ENCODE measurements at places on chromosomes 4 and X.

DNA sequence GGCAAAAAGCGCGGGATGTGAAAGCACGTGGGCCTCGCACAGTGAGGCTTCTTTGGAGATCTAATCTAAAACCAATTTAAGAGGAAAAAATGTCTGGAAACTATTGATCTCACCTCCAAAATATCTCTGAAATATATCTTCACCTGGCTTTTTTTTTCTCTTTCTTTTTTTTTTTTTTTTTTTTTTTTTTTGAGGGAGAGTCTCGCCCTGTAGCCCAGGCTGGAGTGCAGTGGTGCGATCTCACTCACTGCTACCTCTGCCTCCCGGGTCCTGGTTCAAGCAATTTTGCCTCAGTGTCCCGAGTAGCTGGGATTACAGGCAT, 383 bp upstream of the ZMAT1 start:
- DNase-seq = no peak

GRCh38 chr4:71230271-71231128, 108.3 kb upstream of the SLC4A4 start:
- DNase-seq = no peak

- DNase-seq = no peak
These were observed 100.2 kb upstream of the GRIA3 start for GRCh38 chrX:123083924-123084323.

- no peak for DNase-seq
These were observed 67.1 kb upstream of the MYOZ2 start for GRCh38 chr4:119068529-119068962.

GRCh38 chr4:142407596-142407995, 438.5 kb downstream of the INPP4B start:
- no peak for DNase-seq

GRCh38 chr4:53380221-53380620, 2.8 kb downstream of the FIP1L1 start:
- no peak for DNase-seq

GRCh38 chr4:153185331-153185852, 18.9 kb upstream of the TRIM2 start:
- DNase-seq = no peak

DNA sequence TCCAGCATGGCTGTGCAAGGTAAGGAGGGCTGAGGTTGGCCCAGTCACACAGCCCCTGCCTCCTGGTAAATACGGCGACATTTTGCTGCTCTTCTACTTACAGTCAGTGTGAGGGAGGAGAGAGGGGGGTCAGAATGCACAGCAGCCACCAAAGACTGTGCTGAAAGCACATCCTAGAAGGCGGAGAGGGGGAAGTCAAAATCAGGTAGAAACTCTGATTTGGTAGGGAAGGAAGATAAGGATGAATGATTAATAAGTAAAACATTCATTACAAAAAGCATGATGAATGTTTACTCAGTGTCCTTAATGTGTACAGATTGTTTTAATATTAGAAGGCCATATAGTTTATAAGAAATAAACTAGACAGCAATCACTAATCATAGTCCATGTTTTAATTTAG, 57.5 kb downstream of the ADD1 start:
- no peak for DNase-seq

DNA sequence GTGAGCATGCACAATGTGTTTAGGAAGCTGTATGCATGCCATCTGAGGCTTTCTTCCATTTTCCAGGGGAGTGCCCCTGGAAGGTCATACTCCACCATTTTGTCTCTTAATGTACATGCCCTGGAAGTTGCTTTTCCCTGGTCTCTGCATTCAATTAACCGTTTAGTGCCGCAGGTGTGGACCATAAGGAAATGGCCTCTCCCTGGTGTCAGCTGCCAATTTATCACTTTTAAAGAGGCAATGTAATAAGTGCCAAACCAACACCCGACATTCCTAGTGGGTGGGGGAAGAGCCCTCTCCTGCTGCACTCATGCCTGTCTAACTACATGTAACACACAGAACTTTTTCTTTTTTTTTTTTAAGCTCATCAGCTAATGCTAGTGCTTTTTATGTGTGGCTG, 7.1 kb upstream of the BST1 start:
- no peak for DNase-seq

- DNase-seq = no peak
These were observed 58.3 kb upstream of the GUCY1A1 start for GRCh38 chr4:155608225-155608885.

- DNase-seq = no peak
These were observed 85.8 kb upstream of the PRPS1 start for GRCh38 chrX:107542500-107542899.

GRCh38 chr4:182507805-182508204, 264.6 kb downstream of the TENM3 start:
- DNase-seq = no peak

GRCh38 chrX:103344606-103345005, 11.7 kb upstream of the TCEAL9 start:
- DNase-seq = no peak

DNA sequence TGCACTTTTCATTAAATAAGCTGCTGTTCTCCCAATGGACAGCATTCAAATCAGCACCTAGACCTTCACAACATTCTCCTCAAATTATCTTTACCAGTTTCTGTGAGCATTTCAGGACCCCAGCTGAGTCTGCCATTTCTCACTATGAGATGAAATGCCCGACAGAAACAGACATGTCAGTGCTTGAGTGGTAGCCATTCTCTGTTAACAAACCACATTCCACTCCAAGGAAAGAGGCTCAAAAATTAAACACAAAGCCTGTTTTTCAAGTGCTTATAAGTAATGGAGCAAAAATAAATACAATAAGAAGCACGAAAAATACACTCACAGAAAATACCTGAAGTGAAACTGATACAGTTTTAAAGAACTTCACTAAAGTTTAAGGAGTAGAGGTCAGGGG, 320.2 kb upstream of the PRPS2 start:
- DNase-seq = no peak

DNA sequence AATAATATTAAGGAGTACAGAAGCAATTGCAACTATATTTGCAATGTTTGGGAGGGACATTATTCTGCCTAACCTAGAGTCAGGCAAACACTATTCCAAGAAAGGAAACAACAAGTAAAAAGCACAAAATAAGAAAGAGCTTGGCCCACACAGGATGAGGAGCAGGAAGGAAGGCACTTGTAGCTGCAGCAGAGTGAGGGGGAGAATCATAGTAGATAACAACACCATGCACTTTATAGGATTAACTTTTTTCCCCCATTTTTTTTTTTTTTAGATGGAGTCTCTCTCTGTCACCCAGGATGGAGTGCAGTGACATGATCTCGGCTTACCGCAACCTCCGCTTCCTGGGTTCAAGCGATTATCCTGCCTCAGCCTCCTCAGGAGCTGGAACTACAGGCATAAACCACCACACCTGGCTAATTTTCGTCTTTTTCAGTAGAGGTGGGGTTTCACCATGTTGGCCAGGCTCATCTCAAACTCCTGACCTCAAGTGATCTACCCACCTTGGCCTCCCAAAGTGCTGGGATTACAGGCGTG, 10.3 kb upstream of the JCHAIN start:
- no peak for DNase-seq

- no peak for DNase-seq
These were observed 106.6 kb upstream of the PDE5A start for GRCh38 chr4:119735165-119735651.

GRCh38 chrX:23999671-24000070, 27.3 kb downstream of the KLHL15 start:
- DNase-seq = no peak

- no peak for DNase-seq
These were observed 124.4 kb downstream of the TMA16 start for GRCh38 chr4:163618845-163619244.

- DNase-seq = no peak
These were observed at the start of gene DMD for GRCh38 chrX:33211356-33212260. TSS of gene DMD (minus strand) at chrX:33211549. CDS start at chrX:33211312, 237 bp downstream.

DNA sequence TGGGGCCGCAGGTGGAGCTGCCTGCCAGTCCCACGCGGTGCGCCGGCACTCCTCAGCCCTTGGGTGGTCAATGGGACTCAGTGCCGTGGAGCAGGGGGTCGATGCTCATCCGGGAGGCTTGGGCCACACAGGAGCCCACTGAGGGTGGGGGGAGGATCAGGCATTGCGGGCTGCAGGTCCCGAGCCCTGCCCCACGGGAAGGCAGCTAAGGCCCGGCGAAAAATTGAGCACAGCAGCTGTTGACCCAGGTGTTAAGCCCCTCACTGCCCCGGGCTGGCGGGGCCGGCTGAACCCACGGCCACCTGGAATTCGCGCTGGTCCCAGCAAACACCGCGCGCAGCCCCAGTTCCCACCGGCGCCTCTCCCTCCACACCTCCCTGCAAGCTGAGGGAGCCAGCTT, 26.1 kb downstream of the VCX2 start:
- no peak for DNase-seq

DNA sequence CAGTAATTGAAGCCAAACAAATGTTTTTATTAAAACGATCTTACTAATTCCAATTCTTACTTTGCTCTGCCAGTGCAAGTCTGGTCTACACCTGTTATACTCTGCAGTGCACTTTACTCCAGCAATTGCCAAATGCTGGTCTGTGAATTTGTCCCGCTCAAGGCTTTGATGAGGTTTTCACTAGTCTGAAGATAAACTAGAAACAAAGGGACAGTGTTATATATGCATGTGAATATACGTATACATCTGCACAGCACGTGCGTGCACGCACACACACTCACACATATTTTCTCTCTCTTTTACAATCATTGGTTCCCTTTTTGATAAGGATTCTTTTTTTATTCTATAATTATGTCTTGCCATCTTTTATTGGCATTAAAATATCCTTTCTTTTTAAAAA, 88.5 kb upstream of the LCORL start:
- no peak for DNase-seq

DNA sequence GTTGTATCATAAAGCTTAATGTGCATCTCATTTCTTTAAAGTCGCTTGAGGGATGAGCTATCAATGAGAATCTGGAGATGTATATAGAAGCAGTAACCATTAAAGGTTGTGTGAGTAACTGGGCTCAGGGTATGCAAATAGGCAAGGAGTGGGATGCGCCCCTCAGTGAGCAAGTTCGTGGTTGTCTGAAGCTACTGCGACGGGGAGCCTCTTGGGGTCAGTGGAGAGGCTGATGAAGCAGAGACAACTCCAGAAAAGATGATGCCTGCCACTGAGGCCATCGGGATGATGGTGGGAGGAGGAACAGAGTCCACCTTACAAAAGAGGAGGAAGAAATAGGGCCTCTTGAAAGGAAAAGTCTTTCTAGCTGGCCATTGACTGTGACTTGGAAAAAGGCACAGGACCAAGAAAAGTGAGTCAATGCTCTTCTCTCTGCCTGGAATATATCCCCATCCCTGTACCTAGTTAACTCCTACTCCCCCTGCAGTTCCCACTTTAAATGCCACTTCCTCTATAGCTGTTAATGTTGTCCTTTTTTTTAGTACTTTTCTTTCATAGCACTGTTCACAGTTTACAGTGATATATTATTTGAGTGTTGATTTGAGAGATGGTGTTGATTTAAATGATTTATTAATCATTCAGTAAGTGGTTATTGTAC, 51.4 kb upstream of the LSM6 start:
- DNase-seq = peak; percentile 42

DNA sequence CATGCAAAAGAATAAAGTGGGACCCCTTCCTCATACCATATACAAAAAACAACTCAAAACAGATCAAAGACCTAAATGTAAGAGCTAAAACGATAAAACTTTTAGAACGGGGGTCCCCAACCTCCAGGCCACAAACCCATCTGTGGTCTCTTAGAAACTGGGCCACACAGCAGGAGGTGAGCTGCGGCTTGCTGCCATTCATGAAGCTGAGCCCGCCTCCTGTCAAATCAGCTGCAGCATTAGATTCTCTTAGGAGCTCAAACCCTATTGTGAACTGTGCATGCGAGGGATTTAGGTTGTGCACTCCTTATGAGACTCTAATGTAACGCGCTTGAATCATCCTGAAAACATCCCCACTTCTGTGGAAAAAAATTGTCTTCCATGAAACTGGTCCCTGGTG, 7.0 kb upstream of the GATA1 start:
- DNase-seq = no peak

GRCh38 chr4:14336656-14337055, 665.6 kb upstream of the CPEB2 start:
- no peak for DNase-seq

DNA sequence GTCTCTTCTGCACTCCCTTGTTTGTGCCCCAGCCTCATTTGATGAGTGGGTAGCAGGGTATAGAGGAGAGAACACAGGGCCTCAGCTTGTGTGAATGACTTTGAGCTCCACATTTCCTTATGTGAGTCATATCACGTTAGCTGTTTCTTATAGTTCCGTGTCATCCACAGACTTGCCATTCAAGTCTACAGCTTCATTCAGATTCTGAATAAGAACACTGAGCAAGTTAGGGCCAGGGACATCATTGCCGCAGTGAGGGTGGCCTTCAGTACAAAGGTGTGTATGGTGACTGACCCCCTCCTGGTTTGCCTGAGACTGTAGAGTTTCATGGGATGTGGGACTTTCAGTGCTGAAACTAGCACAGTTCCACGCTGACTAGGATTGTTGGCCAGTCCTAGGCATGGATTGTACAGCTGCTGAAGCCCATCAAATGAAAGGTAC, 23.6 kb downstream of the KLF3 start:
- DNase-seq = no peak

DNA sequence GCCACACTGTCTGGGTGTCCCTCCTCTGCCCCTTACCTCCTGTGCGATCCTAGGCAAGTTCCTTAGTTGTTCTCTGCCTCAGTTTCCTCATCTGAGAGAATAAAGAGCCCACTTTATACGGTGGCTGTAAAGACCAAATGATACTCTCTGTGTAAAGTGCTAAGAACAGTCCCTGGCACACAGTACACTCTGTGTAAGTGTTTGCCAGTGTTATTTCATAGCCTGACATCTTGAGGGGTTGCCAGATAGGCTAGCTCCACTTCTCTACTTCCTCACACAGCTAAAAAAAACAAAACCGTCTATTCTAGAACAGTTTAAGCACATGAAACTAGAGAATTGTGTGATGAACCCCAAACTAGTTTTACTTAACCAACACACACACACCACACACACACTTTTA, 17.1 kb downstream of the SPON2 start:
- DNase-seq = no peak

- peak; percentile 36 for DNase-seq
These were observed 4.6 kb upstream of the MAD2L1 start for GRCh38 chr4:120071192-120071795.

DNA sequence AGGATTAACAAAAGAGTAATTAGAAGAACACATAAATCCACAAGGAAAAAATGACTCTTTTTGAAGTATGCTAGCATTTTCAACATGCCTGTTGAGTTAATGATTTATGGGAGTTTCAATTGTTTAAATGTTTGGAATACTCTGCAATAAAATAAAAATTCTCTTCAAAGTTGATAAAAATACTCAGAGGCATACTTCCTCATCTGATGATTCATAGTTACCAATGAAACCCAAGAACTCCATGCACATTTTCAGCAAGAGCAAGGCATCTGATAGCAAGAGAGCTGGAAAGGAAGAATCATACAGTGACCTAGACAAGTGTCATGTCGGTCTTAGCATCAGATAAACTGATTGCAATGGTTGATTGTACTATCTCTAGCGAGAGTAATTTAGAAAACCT, 443.7 kb upstream of the ATOH1 start:
- no peak for DNase-seq
